Tongue (tissue), 3 donors: ENCODE measurements at places on chromosomes 11 and 22.

GRCh38 chr22:42440728-42441127, 8.5 kb upstream of the NFAM1 start:
- DNase-seq, result no peak

GRCh38 chr11:44530413-44531115, 34.9 kb upstream of the CD82 start:
- DNase-seq, result no peak

GRCh38 chr22:27541836-27542235, 259.7 kb downstream of the MN1 start:
- no peak for DNase-seq

DNA sequence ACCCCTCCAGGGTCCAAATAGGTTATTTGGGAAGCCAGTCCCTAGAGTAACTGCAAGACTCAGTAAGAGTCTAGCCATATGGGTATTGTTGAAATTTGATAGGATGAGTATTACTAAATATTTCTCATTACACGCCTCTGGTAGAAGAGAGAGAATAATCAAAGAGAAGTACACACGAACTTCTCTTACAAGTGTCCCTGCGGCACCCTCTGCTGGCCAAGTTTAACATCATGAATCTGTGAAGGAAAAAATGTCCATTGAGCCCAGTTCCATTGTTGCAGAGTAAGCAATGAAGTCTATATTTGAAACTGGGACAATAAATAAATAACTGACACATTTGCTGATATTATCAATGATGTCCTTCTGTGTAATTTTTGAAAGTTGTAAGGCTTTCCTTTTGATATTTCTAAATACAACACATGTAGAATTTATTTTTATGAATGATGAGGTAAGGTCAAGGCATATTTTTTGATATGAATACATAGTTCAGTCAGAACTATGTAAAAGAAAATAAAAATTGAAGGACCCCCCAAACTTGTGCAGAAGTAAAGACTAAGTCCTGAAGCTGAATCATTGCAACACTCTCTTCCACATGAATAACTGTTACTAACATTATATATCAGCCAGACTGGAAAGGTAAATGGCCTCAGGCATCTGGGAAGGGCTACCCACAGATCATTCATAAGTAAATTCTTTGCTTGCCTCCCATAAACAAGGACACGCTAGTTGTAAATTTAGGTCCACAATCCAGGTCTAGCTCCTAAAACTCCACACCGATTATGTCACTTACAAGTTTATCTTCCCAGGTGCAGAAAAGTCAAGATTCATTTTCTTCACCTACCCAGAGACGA, 10.0 kb downstream of the OR51L1 start:
- DNase-seq, result peak; percentile 82

DNA sequence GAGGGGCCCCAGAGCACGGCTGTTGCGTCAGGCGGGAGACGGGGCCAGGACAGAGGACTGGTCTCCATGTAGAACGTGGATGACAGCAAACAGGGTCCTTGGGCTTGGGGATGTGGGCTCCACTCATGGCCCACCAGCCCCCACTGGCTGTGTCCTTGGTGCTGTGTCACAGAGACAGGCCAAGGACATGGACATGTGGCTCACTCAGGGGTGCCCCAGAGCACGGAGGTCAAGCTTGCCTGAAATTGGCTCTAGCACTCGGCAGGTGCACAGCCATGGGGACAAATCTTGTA, 14.4 kb downstream of the FADS2 start:
- DNase-seq, result no peak

- no peak for DNase-seq
Measured at GRCh38 chr11:113690619-113691569, 15.2 kb downstream of the TMPRSS5 start.

DNA sequence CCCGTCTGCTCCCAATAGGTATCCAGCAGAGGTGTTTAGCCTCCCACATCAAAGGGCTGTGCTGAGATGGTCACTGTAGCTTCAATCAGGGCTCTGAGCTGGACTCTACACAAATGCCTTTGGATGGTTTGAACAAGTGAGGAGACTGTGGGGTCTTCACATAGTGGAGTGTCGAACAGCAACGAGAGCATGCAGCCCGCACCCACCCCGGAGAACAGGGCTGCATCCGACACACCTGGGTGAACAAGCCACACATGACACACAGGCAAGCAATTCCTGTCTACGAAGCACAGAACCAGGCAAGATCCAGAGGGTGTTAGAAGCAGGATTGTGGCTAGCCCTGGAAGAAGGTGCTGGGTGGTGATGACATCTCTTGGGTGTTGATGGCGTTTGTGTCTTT, 58.0 kb upstream of the FGF3 start:
- no peak for DNase-seq

- no peak for DNase-seq
Measured at GRCh38 chr22:42401535-42402334, 30.5 kb downstream of the NFAM1 start.

- DNase-seq, result no peak
Measured at GRCh38 chr11:88359541-88359940, 22.0 kb upstream of the CTSC start.

GRCh38 chr11:17267576-17267975, 9.0 kb upstream of the NUCB2 start:
- DNase-seq, result no peak

DNA sequence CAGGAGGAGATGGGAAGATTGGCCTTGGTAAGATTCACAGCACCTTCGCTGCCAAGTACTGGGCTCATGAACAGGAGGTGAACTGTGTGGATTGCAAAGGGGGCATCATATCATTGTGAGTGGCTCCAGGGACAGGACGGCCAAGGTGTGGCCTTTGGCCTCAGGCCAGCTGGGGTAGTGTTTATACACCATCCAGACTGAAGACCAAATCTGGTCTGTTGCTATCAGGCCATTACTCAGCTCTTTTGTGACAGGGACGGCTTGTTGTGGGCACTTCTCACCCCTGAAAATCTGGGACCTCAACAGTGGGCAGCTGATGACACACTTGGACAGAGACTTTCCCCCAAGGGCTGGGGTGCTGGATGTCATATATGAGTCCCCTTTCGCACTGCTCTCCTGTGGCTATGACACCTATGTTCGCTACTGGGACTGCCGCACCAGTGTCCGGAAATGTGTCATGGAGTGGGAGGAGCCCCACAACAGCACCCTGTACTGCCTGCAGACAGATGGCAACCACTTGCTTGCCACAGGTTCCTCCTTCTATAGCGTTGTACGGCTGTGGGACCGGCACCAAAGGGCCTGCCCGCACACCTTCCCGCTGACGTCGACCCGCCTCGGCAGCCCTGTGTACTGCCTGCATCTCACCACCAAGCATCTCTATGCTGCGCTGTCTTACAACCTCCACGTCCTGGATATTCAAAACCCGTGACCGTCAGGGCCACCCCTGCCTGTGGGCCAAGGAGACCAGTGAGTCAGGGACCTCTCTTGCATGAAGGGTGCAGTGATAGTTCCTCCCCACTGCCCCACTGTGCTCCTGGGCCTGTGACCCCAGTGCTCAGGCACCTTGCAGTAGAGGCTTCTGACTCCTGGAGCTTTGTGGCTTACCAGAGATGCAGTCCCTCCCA, 83.6 kb downstream of the BCR start:
- DNase-seq, result no peak

DNA sequence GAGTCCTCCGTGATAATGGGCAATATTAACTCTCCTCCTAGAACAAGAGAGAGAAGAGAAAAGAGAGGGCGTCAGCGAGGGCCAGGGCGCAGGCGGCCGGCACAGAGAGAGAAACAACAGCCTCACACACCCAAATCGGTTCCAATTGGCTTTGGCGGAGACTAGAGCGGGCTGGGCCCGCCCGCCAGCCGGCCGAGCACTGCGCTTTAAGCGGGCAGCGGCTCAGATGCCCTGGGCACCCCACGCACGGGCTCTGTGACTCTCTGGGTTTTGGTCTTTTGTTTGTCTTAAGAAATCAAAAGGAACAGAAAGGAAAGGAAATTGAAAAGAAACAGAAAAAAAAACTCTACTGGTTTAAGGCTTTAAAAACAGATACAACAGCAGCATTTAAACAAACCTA, 17.0 kb downstream of the SLC22A12 start:
- DNase-seq, result peak; percentile 55

GRCh38 chr22:31332886-31333285, 13.3 kb downstream of the PATZ1 start:
- no peak for DNase-seq

GRCh38 chr11:89203814-89204213, 26.1 kb downstream of the TYR start:
- DNase-seq, result no peak

DNA sequence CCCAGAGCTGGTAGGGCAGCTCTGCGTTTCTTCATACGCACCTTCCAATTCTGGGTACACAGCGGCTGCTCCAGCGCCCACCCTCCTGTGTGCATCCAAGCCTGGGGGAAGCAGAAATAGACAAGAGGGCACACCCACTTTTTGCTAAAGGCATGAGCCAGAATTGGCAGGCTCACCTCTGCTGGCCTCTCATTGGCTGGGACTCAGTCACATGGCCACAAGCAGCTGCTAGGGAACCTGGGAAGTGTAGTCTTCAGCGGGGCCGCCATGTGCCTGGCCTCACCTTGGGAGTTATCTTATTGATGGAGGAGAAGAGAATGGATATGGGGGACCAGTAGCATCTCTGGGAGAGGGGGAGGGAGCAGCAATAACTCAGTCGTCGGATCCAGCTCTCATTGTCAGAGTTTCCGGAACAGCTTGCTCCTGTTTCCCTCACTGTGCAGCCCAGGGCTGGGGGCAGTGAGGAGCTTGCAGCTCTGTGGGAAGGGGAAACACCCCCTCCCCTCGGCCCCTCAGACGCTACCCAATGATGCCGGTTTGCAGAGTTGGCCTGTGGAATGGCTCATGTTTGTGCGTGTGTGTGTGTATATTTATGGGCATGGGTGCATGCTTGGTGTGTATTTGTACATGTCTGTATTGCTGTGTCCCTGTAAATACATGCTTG, 11.8 kb upstream of the MIEF1 start:
- peak; percentile 87 for DNase-seq

- no peak for DNase-seq
Measured at GRCh38 chr11:15153231-15153630, 38.5 kb downstream of the INSC start.
